ENCODE measurements at places on chromosomes 2 and 18.

DNA sequence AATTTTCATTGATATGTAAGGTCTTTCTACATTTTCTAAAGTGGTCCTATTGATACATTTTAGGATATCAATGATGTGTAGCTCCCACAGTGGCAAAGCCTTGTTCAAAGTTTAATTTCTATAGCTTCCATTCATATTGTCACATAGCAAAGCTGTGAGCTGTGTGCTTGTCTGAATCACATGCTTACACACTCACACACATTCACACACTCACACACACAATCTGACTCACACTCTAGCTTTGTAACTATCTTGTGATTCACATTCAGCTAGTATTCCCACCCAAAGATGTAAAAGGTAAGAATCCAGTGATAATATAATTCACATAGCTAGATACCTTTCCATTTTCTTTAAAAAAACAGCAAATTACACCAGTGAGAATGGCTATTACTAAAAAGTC, 58.7 kb downstream of the MAPRE2 start:
- DNase-seq = no peak

DNA sequence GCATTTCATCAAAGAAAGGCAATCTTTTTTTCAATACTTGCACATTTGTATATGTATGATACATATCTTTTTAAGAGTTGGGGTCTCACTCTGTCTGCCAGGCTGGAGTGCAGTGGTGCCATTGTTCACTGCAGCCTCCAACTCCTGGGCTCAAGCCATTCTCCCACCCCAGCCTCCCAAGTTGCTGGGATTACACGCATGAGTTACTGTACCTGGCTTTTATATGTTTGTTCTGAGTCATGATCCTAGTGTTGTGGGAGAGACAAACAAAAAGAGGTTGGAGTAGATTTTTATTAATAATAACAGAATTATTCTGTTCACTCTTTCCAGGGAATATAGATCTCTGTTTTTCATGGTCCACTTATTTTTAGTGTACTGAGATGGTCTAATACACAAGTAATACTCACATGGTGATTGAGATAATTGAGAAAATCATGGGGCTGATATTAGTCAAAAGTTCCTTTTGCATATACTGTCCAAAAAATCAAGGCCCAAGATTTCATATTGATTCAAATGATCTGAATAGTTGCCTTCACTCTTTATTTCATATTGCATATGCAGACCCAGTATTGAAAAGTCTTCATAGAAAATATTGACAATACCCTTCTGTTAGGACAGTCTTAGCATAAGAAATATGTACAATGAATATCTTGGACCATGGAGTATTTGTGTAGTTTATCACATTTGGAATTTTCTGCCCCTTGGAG, 138.3 kb downstream of the FMNL2 start:
- no peak for DNase-seq

- DNase-seq = no peak
Observed at GRCh38 chr2:223952280-223952968, 4.8 kb upstream of the MRPL44 start.

DNA sequence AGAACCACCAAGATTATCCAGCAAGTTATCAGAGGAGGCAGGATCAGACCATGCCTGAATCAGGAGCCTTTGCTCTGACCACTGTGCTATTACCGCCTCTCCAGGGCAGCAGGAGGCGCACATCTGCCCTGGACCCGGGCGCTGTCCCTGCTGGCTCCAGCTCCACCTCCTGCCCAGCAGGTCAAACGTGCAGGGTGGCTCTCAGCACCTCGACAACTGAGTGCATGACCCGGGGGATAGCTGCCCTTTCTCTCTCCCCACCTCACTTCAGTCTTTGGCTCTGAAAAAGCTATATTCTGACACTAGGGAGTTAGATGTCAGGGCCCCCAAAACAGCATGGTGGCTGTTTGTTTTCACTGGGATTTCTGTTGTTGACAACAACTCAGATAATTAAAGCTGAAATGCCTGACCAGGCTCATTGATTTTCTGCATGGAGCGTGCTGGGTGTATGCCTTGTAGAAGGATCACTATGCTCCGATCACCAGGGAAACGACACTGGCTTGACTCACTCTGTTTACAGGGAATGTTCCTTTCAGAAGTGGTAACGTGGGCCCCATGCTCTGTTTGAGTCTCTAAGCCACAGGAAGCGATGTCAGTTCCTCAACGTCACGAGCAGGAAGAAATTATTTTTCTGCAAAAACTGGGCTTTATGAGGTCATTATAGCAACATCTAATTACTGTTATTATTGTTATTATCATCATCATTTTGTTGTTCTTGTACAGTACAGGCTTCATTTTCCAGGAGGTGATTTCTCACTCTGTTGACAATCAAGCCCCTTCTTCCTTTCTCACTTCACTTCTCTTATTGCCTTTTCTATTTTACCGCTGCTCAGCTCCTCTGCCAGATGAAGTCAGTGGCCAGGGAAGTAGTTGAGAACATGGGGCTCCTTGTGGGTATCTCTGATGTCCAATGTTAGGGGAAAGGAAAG, 125.6 kb downstream of the PLB1 start:
- peak; percentile 95 for DNase-seq

- DNase-seq = no peak
Observed at GRCh38 chr2:182726473-182726872, 10.4 kb downstream of the DNAJC10 start.

DNA sequence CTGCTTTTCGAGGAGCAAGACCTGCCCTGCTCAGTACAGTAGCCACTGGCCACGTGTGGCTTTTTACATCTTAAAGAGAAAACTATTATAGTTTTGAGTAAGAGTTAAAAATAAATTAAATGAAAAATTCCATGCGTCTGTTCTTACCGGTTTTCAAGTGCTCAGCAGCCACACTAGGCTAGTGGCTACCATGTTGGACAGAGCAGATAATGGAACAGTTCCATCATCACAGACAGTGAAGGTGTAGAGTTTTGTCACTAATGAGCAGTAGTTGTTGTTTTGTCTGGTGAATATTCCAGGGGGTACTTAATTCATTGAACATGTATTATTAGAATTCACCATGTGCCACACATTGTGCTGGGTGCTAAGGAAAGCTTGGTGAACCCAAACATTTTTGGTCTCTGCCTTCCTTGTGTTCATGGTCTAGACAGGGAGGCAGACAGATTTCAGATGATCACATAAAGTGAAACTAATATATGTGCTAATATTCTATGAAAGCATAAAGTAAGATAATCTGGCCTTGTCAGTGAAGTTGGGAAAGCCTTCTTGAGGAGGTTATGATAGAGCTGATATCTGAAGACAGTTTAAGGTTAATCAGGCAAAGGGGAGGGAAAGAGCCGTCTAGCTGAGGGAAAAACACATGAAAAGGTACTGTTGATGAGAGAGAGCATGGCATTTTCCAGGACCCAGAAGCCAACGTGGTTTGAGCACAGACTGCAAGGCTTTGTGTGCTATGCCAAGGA, 1.4 kb downstream of the ALMS1 start:
- no peak for DNase-seq

- DNase-seq = no peak
Observed at GRCh38 chr2:100978582-100979191, 23.4 kb upstream of the RPL31 start.

DNA sequence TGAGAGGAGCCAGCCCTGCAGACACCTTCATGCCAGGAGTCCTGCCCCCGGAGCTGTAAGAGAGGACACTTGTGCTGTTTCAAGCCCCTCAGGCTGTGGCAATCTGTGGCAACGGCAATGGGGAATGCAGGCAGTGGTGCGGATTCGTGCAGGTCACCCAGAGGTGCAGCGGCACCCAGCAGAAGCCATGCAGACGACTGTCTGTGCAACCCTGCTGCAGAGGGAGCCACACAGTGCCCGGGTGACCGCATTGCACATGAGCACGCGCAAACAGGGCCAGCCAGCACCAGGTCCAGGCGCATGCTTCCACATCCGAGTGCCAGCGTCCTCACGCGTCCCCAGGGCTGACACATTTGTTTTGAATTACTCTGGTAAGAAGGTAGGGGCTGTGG, 84.8 kb upstream of the GPC1 start:
- DNase-seq = no peak

DNA sequence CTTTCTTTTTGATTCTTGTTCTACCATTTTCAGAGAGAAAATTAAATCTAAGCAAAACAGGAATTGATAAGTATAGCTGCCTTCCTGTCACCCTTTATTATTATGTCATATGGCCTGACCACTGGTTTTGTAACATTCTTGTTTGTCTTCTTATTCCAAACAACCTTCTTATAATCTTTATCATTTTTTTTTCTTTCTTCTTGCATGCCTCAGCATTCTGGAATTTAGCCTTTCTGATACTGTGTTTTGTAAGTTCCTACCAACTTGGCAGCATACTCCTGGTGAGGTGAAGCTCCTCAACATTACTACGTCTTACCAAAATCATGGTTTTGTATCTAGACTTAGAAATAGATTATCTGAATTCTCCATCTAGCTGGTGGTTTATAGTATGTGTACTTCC, 199.2 kb downstream of the CAMKMT start:
- DNase-seq = no peak

DNA sequence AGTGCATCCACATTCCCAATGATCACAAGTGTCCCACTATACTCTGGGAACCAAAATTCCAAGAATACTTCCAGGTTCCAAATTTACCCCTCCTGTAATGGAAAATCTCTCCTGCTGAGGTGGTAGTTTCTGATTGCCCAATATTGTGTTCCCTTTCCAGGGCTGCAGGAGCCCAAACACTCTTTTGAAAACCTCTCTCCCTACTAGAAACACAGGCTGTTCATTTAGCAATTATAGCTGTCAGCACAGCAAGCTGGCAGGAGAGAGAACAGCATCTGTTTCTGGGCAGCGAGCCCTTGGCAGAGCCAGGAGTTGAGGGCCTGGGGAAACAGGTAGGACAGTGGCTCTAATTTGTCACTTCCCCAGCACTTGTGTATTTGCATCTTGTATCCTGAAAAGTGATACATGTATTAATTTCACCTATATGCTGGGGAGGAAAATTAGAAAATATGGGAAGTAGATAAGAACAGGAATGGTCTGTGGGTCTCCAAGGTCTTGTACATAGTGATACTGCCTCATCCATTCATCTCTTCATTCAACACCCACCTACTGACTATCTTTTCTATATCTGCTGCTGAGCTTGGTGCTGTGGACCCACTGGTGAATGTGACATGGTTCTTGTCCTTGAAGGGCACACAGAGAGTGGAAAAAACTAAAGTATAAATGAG, 16.9 kb upstream of the PAIP2B start:
- no peak for DNase-seq

GRCh38 chr2:15172825-15173224, 388.3 kb downstream of the NBAS start:
- DNase-seq = no peak

DNA sequence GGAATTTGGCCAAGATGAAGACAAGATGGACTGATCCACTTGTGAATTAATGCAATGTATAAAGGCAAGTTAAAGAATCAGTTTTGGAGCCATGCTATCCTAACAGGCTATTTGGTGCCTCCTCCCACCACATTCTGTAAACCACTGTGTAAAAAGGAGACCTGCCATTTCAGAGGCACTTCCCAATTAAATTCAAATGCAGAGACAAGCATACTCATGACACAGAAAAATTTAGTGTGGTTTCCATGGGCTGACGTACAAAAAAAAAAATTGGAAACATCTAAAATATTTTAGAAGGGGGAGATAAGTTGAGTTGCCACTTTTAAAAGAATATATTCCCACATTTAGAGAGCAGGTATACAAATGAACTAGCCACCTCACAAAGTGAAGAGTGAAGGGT, 112.1 kb downstream of the TCF4 start:
- DNase-seq = no peak

DNA sequence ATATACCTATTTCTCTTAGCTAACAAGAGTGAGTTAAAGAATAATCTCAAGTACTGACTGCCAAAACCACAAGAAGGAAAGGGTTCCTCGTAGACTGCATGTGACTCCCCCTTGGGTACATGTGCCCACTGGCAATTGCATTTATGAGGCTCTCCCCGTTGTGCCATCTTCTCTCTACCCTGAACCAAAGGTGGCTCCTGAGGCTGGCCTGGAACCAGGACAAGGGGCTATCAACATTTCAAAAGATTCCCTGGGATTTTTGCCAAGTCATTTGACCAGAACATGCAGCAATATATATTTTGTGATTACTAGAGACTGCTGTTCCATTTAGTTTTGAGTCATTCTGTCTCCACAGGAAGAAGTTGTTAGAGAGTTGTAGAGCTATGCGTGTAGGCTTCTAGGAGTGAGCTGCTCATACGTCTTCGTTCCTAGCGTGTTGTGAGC, 45.8 kb downstream of the LAMA3 start:
- no peak for DNase-seq

- DNase-seq = no peak
Observed at GRCh38 chr2:192215096-192215877, 20.6 kb upstream of the TMEFF2 start.

DNA sequence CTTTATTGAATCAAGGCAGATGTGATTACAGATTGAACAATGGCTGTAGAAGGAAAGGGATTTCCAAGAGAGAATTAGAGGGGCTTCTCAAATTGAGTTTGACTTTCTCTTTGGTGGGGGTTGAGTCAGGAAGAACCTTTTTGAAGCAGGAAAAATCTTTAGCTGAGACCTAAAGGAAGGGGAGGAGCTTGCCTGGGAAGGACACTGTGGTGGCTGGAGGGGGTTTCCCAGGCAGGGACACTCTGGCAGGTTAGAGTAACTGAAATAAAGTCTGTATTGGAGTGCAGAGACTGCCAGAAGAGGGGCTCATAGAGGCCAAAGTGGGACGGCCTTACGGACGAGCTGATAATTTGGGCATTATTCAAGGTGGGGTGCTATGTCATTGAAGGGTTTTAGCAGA, 69.3 kb downstream of the NEDD4L start:
- DNase-seq = no peak

DNA sequence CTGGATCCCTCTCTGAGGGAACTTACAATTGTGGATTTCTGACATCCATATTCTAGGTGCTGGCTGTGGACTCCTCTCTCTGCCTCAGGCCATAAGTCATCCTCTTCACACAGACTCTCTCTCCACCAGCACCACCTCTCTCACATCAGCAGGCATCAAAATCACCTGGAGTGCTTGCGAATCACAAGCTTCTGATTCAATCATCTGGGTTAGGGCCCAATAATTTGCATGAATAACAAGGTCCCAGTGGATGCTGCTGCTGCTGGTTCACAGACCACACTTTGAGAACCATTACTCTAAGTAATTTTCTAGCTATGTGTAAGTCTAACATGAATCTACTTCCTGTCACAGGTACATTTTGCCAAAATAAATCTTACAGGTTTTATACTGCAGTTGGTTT, 214.9 kb downstream of the DSEL start:
- no peak for DNase-seq

GRCh38 chr2:148828941-148829340, 46.1 kb upstream of the KIF5C start:
- no peak for DNase-seq

GRCh38 chr18:9700261-9700796, 7.8 kb upstream of the RAB31 start:
- no peak for DNase-seq
